ENCODE measurements at places on chromosomes 3 and 15. TPM values are rescaled to one million over a fixed set of nuclear protein-coding genes. Genes with fewer than 3 reads are reported as not detected.

RLBP1 gene
- not detected for total RNA-seq

POLQ gene
- 0.23 TPM for total RNA-seq

CATSPER2 gene
- total RNA-seq = 1.8 TPM

SLC9A9 gene
- total RNA-seq = 2.5 TPM

DNAH12 gene
- 0.20 TPM for total RNA-seq

ALDH1L1 gene
- total RNA-seq = 492 TPM
